Sciatic nerve (tissue), 2 donors: ENCODE measurements at places on chromosomes 2 and 18.

DNA sequence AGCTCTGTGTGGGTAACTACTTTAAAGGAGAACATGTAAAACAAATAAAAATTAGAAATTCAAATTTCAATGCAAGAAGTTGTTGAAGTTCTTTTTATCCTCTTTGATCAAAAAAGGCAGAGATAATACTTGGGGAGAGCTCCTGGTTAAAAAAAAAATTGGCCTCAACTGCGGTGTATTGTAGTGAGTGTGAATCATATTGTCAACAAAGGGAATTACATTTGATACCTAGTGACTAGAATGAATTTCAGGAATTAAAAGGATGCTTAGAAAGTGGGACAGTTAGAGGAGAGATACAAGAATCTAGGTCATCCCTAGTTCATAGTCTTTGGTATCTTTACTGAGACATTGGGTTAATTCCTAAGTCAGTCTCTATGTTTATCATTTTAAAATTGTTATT is 473.0 kb downstream of the CCDC85A start:
- DNase-seq, result no peak

DNA sequence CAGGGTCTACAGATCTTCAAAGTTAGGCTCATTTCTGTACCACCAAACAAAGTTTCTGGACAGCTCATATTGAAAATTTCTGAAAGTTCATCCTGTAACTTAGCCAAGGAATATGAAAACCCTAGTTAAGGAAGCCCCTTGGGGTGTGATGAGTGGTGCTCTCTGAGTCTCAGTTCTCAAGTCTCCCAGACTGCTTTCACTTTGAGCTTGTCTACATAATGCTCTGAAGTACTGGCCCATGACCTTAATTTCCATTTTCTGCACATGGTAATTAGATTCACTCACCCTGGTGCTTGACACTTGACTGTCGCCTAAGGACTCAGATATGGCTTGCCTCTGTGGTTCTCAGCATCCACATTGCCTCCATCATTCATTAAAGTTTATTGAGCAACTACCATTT is 51.7 kb upstream of the SATB2 start:
- no peak for DNase-seq

- no peak for DNase-seq
Measured at GRCh38 chr2:236857781-236858180, 227.9 kb upstream of the COPS8 start.

GRCh38 chr2:74424995-74425406 is 3.5 kb downstream of the WDR54 start:
- DNase-seq, result no peak

DNA sequence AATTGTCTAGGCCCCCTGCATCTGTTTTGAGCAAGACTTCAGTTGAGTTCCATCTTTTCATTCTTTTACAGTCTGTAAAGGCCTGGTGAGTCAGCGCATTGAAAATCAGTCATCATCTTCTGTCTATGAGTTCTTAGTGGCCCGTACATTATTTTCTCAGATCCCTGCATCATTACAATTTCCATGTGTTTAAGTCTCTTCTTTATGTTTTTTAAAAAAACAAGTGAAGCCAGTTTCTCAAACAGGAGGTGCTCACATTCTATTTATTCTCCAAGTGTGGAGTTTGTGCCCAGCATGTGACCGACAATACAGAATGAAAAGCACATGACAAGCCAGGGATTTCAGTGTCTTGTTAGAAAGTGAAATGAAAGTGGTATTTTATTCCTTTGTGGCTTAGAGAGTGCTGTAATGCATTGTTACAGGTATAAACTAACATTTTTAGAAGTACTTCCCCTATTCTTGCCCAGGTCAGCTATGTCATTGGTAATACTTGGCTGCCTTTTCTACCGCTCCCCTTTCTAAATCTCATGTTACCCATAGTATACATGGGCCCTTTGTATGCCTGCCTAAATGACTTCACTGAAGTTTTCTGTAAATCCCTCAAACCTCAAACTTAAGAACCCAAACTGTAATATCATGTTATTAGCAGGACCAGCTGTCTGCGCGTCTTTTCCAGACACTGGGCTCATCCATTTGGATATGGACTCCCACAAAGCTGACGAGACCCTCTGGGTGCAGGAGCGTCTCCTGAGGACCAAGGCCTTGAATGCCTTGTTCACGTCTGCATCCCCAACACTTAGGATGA is 67.6 kb downstream of the FEZ2 start:
- DNase-seq, result no peak

GRCh38 chr2:129056309-129056958 is 737.8 kb upstream of the HS6ST1 start:
- DNase-seq, result no peak

- DNase-seq, result no peak
Measured at GRCh38 chr2:226304308-226304707, 495.3 kb downstream of the IRS1 start.

DNA sequence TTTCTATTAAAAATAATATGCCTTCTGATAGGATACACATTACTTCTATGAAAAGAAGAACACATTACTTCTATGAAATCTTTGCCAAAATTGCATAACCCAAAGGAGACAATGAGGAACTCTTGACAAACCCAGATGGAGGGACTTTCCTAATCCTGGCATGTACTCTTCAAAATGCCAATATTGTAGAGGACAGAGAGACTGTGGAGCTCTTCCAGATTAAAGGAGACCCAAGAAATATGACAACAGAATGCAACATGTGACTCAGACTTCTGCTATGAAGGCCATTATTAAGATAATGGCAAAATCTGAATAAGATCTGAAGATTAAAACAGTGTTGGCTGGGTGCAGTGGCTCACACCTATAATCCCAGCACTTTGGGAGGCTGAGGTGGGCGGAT is 22.2 kb downstream of the SOWAHC start:
- no peak for DNase-seq

DNA sequence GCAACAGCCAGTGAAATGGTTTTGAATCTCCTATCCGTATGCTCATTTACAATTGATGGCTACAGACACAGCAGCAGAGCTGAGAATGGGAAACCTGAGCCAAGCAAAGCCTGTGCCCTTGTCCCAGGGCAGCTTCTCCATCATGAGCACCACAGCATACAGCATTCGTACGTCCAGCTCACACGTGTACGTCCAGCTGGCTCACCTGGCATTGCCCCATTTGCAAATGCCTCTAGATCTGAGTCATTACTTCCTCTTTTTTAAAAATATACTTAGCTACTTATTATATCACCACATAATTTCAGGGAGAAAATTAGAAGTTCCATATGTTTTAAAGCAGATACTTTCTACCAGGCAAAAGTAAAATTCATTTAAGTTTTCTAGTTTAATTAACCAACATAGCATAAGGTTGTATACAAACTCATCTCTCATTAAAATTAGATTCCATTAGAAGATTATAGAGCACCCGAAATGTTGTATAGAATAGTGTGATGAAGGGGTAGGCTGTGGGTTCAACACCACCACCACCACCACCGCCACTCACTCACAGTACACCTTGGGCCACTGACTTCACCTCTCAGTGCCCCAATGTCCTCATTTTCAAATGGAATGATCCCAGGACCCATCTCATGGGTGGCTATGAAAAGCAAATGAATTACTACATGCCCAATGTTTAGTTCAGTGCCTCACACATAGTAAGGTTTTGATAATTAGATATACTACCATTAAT is 31.4 kb upstream of the TMEM177 start:
- no peak for DNase-seq

DNA sequence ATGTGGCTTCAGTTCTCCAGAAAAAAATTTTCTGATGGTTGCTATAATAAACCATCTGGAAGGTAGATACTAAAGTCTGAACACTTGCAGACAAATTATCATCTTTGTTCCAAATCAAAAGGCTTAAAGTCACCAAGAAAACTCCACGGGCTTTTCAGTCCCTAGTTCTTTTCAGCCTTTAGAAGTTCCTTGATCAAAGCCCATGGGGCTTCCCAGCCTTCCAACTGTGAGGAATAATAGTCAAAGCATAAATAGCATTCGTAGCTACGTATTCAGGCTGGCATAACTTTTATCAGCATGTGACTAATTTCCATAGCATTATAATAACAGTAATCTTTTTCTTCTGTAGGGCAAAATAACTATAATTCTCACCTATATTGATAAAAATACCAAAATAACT is 13.9 kb downstream of the SCG2 start:
- no peak for DNase-seq

GRCh38 chr2:230411570-230412370 is 4.2 kb upstream of the SP100 start:
- peak; percentile 82 for DNase-seq

- no peak for DNase-seq
Measured at GRCh38 chr2:126878601-126879000, 20.1 kb upstream of the TEX51 start.

DNA sequence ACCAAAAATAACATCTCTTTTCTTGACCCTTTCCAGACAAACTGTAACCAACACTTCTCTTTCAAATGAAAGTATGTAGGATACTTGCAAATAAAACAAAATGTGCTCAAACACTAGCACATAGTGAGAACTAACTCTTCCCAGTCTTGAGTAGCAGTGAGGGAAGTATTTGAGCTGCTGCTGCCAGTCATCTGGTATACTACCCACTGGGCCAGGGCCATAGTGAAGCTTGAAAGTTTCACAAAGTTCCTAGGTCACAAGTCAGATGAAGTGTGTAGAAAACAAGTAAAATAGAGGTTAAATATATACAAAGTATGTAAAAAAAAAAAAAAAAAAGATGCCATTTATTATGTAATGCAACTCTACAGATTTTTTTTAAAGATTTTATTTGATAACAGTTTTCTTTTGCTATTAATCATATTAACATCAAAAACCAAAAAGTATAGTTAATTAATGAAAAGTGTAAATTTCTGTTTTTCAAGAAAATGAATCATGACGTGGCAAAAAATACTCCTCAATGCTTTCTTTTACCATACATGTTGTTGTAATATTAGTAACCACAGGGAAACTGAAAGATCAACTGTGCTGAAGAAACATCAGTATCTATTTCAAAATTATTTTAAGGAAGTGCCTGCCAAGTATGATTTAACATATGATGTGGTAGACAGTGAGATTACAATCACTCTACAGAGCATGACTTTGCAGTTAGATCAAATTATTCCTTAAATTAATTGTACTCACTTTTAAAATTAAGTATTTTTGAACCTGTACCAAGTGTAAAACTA is 21.6 kb upstream of the TRIB2 start:
- no peak for DNase-seq

GRCh38 chr2:186126181-186126580 is 359.9 kb upstream of the ZC3H15 start:
- no peak for DNase-seq

DNA sequence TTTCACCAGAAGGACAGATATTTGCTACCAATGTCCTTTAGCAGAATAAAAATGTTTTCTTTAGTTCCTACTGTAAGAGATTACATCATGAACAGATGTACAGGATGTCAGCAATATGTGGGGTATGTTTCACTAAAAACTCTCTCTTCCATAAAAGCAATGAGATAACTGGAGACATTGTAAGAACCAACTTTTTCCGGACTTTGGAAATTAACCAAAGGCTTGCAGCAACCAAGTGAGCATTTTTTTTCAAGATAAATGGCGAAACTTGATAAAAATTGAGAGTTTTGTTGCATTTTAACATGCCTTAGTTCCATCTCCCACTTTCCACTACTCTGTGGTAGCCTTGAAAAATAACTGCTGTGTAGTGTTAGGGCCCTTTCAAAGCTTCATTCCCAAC is 429.8 kb upstream of the CDH2 start:
- no peak for DNase-seq

DNA sequence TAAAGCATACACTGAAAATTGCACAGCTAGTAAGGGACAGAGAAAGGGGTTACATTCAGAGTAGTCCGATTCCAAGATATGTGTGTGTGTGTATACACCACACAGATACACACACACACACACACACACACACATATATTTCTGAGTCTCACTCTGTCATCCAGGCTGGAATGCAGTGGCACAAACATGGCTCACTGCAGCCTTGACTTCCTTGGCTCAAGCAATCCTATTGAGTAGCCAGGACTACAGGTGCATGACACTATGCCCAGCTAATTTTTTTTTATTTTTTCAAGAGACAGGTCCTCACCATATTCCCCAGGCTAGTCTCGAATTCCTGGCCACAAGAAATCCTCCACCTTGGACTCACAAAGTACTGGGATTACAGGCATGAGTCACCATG is 68.1 kb upstream of the ITPRID2 start:
- DNase-seq, result no peak

DNA sequence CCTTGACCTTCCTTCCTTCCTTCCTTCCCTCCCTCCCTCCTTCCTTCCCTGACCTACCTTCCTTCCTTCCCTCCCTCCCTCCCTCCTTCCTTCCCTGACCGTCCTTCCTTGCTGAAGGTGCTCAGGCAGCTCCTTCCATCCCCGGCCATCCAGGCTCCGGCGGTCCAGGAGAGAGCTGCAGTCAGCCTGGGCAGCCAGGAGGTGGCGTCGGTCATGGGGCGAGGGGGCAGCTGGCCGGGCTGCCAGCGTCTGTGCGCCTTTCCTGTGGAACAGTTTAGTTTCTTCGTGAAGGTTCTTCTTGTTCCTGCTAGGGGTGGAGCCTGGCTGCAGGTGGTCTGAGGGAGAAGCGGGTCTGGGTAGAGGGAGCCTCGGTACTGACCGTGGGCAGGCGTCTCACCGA is 15.7 kb downstream of the GPR35 start:
- DNase-seq, result no peak

GRCh38 chr2:134679745-134680144 is 39.1 kb downstream of the TMEM163 start:
- no peak for DNase-seq

- peak; percentile 76 for DNase-seq
Measured at GRCh38 chr2:160365716-160366367, 127.8 kb downstream of the RBMS1 start.

DNA sequence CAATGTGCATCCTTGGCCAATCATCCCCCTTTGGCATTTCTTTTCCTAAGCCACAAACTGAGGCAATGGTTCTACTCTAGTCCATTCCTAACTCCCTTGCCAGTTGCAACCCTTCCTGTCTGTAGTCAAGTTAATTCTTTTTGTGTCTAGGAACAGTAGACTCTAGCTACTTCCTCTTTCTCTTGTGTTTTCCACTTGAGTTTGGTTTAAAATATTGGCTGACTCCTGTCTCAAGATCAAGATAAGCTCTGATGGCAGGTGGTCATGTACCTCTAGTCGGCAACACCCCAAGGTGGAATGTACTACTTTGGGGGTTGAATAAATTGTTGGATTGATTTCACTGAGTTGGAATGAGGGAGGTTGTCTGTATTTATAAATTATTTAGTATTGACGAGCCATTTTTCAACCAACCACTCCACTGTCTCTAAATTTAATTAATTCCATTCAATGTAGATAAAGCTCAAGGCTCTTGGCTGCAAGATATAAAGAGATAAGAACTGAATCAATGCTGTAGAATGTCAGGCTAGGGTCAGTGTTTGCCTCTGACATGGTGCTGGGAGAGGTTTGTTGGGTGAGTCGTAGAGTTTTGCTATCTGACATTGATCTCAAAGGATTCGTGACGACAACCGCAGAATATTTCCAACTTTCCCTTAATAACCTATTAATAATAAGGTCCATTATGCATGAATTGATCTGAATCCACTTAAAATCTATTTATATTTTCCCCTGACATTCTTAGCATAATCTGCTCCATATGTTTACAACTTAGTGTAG is 188.7 kb upstream of the APCDD1 start:
- no peak for DNase-seq

- DNase-seq, result no peak
Measured at GRCh38 chr2:193965263-193965662, 1691.8 kb upstream of the SLC39A10 start.
